ENCODE measurements at places on chromosomes 4 and X.

GRCh38 chrX:49063715-49064114 lies 4.9 kb downstream of the CCDC120 start:
- DNase-seq: no peak

DNA sequence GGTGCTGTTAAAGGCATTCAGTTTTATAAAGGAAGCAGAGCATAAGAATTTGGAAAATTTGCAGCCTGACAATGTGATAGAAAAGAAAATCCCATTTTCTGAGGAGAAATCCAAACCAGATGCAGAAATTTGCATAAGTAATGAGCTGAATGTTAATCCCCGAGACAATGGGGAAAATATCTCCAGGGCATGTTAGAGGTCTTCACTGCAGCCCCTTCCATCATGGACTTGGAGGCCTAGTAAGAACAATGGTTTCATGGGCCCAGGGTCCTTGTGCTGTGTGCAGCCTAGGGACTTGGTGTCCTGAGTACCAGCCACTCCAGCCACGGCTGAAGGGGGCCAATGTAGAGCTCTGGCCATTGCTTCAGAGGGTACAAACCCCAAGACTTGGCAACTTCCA lies 542.7 kb upstream of the NR3C2 start:
- DNase-seq: no peak

- no peak for DNase-seq
Observed at GRCh38 chrX:135024526-135024925, 2.2 kb upstream of the RTL8B start.

DNA sequence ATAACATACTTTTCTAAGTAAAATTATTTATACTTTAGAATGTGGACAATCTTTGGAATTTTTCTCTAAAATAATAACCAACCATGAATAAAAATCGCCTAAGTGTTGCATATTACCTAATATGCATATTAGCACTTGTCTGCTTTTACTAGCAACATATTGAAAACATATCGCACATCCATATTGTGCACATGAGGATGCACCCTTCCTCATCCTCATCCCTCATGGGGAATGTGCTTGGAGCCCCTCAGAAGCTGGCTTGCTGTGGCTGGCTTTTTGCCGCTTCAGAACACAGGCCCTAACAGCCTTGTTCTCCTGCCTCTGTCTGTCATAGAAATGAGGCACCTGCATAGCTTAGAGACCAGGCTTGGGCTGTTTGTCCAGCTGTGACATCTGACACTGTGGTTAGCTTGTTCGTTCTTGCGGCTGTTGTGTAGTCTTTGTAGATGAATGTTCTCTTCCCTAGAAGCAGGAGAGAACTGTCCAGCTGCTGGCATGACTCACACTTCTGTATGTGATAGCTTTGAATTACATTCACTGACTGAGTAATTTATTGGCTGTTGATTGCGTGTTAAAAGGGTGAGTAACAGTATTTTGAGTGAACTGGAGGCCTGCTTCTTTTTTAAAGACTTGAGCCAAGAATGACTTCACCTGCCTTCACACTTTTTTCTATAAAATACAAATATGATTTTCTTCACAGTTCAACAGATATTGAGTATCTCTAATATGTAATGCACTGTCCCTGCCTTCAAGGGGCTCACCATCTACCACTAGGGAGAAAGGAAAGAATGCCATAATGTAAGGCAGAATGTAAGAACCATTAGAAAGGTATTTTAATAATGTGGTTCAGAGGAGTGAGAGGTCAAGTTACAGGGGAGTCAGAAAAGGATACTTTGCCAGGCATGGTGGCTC lies 81.9 kb downstream of the HMGB2 start:
- no peak for DNase-seq

GRCh38 chr4:39713691-39714090 lies 15.8 kb downstream of the UBE2K start:
- DNase-seq: no peak

GRCh38 chr4:156312261-156312847 lies 358.7 kb upstream of the CTSO start:
- no peak for DNase-seq

DNA sequence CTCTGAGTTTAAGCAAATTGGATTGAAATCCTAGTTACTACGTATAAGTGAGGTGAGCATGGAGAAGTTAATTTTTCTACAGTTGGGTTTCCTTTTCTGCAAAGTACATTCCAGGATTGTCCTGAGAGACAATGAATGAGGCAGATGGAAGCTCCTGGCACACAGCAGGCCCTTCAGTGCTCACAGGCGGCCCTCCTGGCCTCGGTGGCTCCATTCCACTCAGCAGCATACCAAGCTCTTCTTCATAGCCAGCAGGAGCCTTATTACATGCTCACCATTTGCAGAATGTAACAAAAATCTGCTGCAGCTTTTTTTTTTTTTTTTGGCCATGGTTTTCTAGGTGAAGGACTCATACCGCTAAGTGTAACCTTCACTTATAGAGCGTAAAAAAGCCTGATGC lies 113.2 kb upstream of the FAM9B start:
- DNase-seq: no peak

- DNase-seq: no peak
Observed at GRCh38 chr4:170476351-170476750, 386.6 kb upstream of the AADAT start.
